Stimulated activated CD4-positive, alpha-beta T cell treated with anti-CD3 and anti-CD28 coated beads, Interleukin-1b, Interleukin-23, amount 100 ng/mL, for 4 hours (primary cell): ENCODE measurements at places on chromosomes 5 and 9.

DNA sequence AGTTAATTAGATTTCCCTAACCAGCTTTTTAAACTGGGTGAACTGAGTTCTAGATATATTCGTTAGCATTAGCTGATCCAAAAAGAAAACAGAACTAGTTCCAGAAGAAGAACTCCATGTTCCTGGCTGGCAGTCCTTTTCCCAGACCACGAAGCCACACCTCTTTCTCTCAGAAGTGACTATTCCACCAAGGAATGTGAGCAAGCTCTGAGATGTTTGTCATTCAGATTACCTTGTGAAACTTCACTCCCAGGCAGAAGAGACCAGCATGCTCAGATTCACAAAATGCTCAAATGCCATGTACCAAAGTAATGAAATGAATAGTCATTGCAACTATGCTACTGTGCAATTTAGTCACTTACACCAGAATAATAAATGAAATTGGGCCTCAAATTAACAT lies 4.4 kb upstream of the SSBP2 start:
- no peak for DNase-seq

DNA sequence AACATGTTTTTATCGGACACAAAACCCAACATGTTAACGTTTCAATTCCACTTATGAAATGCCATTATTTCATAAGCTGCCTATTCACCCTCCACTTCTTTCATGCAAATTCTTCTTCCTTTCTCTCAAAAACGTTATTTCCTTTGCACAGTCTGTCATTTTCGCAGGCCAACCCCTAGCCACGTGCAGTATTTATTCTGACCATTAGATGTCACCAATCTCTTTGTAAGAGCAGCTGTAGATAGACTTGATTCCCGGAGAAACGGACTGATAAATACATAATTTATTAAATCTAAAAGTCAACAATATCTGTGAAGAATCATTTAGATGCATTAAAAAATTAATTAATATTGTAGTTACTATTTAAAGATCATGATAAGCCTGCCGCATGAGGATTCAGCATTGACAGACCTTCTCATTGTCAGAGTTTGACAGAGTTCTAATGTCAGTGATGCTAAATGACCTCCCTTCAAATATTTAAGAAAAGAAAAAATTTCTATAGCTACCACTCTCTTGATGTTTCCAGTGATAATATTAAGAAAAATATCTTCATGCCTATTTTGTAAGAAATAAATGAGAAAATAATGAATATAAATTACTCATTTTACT lies 933.6 kb downstream of the CDH12 start:
- no peak for DNase-seq

DNA sequence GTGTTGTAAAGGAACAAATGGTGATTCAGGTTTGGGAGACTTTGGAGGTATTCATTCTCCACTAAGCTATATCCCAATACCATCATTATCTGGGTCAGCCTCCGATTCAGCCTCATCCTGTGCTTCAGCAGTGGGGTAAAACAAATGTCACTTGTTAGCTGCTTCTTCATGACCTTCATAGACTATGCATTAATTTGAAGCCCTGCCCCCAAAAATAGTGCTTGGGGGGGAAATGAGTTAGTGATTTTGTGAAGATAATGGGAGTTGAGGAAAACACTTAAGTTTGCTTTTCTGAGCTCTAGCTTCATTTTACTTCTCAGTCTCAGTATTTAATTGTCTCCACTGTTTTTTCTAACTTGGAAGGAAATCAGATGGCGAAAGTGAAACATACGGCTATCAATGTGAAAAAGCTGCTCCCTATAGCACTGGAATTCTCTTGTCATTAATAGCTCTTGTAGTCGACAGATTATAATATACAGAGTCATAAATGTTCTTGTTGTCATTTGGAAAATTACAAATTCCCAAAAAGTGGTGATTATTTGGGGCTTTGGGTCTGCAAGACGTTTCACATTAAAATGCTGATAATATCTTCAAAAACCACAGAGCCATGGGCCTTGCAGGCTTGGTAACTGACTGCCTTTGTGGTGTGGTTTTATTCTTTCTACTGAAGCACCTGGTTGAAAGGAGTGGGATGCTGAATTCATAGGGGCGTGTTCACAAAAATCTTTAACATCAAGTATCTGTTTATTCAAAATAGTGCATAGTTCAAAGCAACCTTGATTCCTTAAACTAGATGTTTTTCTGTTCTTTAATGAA lies 40.0 kb downstream of the PIK3R1 start:
- DNase-seq: no peak

- DNase-seq: no peak
Observed at GRCh38 chr9:97310023-97310422, 2.6 kb downstream of the CCDC180 start.

DNA sequence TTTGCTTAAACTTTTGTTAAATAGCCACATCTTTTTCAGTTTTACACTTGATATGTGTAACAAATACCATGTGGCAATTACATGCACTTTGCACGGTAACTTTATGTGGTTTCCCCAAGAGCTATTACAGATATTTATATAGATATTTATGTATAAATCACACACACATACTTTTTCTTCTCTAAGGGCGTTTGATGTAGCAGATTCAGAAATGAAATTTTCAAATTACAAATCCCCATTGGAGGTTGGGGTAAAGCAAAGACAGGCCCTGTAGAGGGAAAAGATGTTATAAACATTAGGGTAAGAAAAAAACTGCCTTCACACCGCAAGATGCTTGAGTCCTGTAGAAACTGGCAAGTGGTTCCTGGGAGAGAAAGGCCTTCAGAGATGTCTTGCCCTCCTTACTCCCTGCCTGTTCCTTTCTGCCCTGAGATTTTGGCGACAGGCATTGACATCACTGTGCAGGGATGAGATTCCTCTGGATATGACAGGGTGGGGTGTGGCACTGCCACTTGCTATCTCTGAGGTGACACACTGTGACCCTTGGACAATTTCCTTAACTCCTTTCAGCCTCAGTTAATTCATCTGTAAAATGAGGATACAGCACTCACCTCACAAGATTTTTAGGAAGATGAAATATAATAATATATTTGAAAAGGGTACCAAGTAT lies 177.9 kb upstream of the TUT7 start:
- DNase-seq: no peak

GRCh38 chr9:126615791-126616447 lies 2.2 kb downstream of the LMX1B start:
- no peak for DNase-seq

DNA sequence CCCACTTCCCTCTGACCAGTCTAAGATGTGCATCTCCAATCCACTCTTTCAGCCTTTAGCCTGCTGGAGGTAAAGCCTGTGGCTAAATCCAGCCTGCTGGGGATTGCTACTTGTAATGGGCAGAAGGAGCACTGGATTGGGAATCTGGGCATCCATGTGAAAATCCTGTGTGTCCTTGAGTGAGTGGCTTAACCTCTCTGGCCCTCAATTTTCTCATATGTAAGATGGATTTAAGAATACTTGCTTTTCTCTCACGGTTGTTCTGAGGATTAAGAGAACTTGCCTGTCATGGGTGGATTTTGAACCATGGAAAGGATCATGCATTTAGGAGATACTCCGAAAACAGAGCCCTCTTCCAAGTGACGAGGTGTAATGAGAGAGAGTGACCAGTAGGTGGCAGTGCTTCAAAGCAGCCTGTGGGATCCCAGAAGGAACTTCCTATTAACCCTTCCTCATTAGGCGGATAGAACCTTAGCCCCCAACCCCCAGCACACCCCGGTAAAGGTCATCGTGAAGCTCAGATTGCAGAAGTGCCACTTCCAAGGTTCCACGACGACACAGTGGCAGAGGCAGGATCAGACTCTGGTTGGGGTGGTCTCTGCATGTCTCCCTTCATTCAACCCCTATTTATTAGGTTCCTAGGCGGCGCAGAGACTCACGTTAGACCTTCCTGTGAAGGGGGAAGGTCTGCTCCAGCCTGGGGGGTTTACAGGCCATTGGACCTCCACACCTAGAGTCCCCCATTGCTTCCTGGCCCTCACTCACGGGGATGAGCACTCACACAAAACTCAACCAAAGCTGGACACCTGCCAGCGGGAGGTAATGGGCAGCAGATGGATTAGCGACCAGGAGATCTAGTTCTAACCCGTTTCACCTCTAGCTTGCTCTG lies 68.7 kb upstream of the ZNF618 start:
- peak; percentile 3 for DNase-seq

DNA sequence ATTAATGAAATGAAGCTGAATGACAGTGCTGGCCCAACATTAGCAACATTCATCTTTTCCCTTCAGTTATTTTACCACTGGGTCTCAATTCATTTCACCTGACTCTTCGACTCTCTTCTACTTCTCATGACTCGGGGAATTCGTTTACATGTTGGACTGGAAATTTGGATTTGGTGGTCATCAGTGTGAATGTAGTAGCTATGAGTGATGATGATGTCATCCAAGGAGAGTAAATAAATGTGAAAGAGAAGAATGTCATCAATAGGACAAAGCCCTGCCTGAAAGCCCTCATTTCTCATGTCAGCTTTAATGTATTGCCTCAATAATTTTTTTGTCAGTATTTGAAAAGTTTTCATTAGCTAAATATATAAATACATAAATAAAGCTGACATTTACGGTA lies 21.9 kb upstream of the CFAP95 start:
- DNase-seq: no peak

GRCh38 chr5:157289164-157289819 lies 23.4 kb downstream of the CYFIP2 start:
- no peak for DNase-seq

DNA sequence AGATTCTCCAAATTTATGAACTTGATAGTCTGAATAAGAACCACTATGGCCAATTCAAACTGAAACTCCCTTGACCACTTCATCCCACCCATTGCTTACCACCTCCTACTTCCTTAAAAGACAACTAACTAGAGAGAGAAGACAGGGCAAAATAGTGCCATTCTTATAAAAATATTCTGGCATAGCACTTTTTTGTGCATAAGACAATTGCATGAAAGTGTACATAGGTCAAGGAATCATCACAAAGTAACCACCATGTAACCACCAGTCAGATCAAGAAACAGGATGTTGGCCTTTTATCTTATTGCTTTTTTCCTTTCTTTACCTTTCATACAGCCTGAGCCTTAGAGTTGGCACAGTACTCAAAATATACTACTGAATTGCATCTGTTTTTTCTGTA lies 8.1 kb upstream of the ARSB start:
- DNase-seq: no peak

- no peak for DNase-seq
Observed at GRCh38 chr5:122120957-122121356, 8.4 kb upstream of the ZNF474 start.

DNA sequence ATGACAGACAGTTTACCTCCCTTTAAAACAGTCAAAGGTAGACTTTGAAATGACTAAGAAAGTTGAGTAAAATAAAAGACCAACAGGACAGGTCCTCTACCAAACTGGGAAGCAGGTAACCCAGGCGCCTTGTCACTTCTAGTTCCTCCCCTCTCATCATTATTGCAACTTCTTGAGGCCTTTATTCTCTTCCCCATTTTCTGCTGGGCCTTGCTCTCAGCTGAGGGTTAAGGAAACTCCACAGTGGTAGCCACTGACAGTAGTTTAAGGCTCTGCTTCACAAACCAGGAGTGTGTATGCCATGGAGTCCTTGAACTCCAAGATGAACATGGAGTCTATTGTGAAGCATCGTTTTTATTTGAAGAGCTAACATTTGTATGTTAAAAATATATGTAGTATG lies 36.9 kb upstream of the TCERG1 start:
- DNase-seq: no peak

DNA sequence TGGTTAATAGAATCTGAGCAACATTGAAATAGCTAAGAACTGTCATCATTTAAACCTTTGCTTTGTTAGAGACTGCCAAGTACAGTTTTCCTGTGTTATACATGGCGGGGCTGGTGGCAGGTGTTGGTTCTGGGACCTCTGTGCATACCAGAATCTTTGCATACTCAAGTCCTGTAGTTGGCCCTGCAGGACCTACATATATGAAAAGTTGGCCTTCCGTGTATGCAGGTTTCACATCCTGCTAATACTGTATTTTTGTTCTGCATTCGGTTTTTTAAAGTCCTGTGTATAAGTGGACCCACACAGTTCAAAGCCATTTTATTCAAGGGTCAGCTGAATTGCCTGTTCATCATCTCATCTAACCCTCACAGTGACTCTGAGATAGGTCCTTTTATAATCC lies 36.4 kb downstream of the LARP1 start:
- DNase-seq: no peak

DNA sequence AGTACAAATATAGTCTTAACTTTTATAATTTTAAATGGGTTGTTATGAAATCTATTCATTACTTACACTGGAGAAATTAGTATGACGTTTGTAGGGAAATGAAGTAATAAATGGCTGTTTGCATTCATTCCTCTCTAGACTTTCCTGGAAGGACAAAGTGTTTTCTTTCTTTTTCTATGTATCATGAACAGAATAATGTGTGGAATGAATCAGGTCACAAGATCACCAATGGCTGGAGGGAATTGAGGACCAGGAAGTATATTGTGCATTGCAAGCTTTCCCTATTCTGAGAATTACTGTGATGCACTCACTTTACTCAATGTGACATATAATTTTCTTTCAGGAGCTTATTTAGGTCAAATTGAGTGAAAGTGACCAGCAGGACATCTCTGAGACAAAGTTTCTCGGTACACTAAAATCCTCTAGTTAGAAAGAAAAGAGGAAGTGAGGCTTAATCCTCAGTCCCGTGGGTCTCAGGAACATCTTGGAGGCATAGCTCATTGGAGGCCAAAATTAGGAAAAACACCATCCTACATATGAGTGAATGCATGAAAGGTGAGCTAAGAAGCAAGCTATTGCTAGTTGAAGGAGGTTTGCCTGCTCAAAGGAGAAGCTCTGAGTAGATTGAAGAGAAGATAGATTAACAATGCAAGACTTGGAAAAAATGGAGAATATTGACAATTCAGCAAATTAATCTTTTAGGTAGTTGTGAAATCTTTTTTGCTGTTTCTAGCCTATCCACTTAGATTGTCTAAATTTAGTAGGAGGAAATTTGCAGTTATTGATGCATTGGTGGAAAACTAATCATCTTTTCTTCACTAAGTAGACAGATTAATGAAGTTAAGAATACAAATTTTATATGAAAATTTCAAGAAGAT lies 28.0 kb downstream of the ERAP2 start:
- no peak for DNase-seq

GRCh38 chr5:79420248-79420647 lies 93.7 kb downstream of the HOMER1 start:
- no peak for DNase-seq

- DNase-seq: no peak
Observed at GRCh38 chr5:57931807-57932206, 449.2 kb upstream of the ACTBL2 start.

GRCh38 chr5:71860048-71860447 lies 141.0 kb downstream of the CARTPT start:
- no peak for DNase-seq

DNA sequence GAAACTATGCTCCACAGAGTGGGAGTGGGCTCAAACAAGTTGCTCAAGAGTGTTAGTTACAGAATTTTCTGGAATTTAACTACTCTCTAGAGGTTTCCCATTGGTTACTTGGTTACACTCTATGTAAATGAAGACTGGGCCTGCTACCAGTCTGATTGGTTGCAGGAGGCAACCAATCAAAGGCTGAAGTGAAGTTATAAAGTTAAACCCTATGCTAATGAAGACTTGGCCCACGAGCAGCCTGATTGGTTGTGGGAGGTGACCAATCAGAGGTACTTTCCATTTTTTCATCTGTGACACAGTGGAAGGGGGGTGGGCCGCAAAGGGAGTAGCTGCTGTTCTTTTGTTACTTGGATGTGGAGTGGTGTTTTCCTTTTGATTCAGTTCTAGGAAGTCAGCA lies 69.4 kb downstream of the CACNA1B start:
- DNase-seq: no peak
